B cell (primary cell): ENCODE measurements at places on chromosomes 13 and 19.

DNA sequence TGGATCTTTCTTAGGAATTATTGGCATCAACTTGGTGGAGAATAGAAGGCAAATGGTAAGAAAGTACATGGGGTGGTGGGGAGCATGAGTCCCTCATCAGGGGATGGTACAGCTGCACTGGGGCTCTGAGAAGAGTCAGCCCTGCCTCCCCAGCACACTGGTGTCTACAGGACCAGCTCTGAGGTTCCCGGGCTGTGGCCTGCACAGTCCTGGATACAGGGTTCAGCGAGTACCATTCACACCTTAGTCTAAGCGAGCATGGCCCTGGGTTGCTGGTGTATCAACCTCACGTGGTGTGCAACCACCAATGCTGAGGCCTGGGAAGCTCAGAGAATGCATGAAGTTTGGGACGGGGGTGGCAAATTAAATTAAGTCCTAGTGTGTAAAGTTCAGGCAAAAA lies 10.1 kb downstream of the TMEM255B start:
- no peak for DNase-seq

- DNase-seq, result peak; percentile 30
These were observed 11.1 kb downstream of the ZNF417 start for GRCh38 chr19:57905258-57905657.

DNA sequence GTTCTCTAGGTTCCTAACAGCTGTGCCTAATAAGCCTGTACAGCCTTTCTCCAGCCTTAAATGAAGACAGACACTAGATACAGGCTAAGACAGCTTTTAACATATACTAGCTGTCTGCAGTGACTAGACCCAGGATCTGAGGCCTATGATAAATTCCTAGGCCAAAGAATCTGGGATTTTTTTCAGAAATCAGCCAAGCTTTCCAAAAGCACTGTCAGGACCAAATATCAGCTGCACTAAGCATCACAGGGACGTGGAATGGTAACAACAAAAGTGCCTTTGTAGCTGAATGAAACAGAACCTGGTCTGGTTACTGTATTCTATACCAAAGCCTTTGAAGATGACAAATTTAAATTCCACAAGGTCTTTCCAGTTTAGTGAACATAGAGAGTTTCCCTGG lies 77.9 kb upstream of the DOCK9 start:
- no peak for DNase-seq

DNA sequence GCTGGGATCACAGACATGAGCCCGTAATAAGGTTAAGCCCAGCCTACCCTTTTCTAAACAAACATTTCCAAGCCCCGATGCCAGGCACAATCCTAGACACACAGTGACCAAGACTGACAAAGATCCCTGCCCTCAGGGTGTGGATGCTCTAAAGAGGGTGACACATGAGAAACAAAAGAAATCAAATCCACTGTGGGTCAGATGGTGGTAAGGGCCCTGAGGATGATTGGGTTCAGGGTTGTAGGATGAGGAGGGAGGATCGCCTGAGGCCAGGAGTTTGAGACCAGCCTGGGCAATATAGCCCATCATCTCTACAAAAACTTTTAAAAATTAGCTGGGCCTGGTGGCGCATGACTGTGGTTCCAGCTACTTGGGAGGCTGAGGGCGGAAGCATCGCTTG lies 44.6 kb downstream of the PTPRS start:
- DNase-seq, result no peak

DNA sequence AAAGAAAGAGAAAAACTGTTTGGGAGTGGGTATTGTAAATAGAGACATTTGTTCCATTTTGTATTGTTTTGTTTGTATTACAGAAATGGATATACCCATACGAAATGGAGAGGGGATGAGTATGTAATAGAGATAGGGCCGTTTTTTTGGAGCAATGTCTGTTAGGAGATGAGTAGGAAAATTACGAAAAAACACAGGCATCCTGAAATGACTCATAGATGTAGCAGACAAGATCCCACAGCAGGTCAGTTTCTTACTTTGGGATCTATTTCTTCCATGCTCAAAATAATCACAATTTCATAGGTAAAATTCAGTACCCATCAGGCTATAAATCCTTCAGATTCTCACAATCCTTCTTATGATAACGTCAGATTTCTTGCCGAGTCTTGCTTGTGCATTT lies 779.4 kb upstream of the SLITRK1 start:
- DNase-seq, result no peak

- DNase-seq, result peak; percentile 50
These were observed 32.7 kb downstream of the DHX34 start for GRCh38 chr19:47381653-47382279.

DNA sequence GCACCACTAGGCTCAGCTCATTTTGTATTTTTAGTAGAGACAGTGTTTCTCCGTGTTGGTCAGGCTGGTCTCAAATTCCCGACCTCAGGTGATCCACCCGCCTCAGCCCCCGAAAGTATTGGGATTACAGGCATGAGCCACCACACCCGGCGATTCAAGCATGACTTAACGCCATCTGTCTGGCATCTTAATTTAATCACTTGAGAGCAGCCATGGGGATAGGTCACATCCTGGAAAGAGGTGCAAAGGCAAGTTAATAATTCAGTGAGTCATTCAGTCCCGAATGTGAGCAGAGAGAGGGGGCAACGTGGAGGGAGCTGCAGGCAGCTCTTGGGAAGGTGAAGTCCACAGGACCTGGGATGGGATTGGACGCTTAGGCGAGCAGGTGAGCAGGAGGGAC lies 31.7 kb upstream of the USP29 start:
- DNase-seq, result no peak

DNA sequence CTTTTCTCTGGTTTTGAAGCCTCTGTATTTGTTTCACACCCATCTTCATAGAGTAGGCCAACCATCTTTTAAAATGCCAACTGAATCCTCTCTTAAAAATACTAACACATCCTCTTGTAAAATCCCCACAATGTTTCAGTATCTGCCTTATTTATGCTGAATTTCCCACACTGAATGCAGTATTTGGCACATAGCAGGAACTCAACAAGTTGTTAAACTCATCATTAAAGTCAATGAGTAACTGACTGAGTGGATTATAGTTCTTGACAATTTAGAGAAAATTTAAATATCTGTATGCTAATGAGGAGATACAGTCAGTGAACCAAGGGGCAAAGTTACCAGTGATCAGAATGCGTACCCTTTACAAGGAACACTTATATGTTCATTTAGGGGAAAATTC lies 505.5 kb upstream of the PCDH9 start:
- DNase-seq, result no peak

GRCh38 chr19:49407482-49408015 lies 15.7 kb downstream of the PTH2 start:
- DNase-seq, result no peak

DNA sequence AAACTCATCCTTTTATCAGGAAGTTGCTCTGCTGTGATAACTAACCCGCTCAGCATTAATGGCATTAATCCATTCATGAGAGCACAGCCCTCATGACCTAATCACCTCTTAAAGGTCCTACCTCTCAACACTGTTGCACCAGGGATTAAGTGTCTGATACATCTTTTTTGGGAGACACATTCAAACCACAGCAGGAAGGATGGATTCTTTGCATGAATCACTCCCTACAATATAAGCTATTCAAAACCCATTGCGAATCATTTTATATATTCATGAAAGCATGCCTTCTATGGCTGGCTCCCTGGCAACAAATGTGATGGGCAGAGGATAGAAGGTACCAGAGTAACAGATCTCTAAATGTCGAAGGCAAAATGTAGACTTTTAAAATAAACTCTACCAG lies 27.6 kb downstream of the ARL11 start:
- DNase-seq, result no peak

DNA sequence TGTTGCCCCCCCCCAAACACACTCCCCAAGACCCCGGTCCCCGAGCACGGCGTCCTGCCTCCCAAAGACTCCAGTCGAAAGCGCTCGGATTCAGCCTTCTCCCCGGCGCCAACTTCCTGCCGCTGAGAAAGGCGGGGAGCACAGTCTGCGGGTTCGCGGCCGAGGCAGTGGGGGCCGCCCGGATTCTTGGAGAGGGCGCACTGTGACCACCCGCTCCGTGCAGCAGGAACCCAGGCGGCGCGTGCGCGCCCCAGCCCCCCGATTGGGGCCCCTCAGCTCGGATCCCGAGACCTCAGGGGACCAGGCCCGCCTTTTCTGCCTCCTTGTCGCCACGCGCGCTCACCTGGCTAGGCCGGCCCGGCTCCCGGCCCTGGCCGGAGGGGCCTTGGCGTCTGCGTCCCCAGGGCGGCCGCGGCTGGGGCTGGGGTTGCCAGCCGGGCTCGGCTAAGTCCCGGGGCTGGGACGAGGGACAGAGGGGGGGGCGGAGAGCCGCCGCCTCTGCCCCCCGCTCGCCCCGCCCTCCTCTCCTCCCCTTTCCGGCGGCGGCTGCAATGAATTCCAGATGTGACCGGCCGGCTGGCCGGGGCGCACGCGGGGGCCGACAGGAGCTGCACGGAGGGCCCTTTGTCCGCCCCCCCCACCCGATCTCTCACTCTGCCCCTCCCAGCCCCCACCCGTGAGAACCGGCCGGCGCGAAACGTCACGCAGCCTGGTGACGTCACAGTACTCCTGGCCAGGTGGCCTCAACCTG lies at the start of gene S1PR2:
Gene S1PR2 (minus strand): TSS at position 471 of the 751 bp plus-strand sequence. CDS start 6,426 bp downstream, outside the sequence.
- DNase-seq, result peak; percentile 93

- no peak for DNase-seq
These were observed 17.6 kb downstream of the SPINT2 start for GRCh38 chr19:38281811-38282566.

DNA sequence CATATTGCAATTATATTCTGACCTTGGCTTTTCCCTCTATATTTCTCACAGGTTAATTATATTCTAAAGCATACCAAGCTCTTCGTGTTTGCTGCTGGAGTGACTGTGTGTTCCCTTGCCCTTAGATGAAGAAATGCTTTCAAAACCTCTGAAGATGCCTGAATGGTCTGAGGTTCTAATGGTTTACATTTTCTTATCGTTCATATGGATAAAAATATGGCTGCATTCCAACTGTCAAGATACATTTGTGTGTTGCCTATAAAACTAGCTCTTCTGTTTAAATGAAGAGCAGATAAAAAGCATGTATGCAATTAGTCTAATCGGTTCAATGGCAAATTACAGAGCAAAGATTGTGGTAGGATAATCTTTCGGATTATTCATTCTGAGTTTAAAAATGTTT lies 68.4 kb upstream of the ANKRD10 start:
- DNase-seq, result no peak
